GM12892 (cell line): ENCODE measurements at places on chromosomes 1 and 21.
A peak's percentile ranks its signal among the peaks of the same experiment; 100 is the strongest.

DNA sequence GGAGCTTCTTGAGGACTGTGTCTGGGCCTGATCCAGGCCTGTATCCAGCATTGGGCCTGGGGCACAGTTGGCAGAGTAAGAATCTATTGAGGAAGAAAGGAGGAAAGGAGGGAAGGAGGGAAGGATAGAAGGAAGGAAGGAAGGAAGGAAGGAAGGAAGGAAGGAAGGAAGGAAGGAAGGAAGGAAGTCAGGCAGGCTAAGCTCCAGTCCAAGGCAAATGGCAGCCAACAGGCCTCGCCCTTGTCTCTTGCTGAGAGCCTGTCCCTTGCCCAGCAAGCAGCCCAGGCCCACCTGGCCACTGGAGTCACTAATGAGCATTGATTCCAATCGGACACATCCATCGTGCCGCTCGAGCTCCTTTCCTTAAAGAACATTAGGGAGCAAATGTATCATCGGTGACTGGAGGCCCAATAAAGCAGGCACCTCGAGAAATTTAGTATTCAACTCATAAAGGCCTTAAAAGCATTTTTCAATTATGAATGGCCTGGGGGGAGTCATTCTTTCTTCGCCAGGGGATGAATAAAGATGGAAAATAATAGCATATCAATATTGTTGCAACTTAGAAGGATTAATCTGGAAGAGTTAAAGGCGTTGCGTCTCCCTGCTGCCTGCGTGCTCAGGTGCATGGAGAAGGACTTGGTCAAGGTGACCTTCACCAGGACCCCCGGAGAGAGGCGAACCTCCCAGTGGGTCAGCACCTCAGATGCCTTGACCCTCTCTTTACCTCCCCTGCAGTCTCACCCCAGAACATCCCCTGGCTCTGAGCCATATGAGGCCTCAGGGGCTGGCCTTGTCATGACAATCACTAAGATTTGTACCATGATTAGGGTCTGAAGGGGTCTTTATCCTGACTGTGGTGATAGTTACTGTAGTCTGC is 144.5 kb upstream of the RUNX3 start:
- no peak for DNase-seq

- DNase-seq: no peak
Measured at GRCh38 chr1:208387908-208388811, 144.0 kb upstream of the PLXNA2 start.

- DNase-seq: no peak
Measured at GRCh38 chr21:18499761-18500376, 96.3 kb upstream of the TMPRSS15 start.

- DNase-seq: no peak
Measured at GRCh38 chr1:214124281-214124805, 136.6 kb downstream of the PROX1 start.

- DNase-seq: no peak
Measured at GRCh38 chr1:208523007-208523406, 278.8 kb upstream of the PLXNA2 start.

DNA sequence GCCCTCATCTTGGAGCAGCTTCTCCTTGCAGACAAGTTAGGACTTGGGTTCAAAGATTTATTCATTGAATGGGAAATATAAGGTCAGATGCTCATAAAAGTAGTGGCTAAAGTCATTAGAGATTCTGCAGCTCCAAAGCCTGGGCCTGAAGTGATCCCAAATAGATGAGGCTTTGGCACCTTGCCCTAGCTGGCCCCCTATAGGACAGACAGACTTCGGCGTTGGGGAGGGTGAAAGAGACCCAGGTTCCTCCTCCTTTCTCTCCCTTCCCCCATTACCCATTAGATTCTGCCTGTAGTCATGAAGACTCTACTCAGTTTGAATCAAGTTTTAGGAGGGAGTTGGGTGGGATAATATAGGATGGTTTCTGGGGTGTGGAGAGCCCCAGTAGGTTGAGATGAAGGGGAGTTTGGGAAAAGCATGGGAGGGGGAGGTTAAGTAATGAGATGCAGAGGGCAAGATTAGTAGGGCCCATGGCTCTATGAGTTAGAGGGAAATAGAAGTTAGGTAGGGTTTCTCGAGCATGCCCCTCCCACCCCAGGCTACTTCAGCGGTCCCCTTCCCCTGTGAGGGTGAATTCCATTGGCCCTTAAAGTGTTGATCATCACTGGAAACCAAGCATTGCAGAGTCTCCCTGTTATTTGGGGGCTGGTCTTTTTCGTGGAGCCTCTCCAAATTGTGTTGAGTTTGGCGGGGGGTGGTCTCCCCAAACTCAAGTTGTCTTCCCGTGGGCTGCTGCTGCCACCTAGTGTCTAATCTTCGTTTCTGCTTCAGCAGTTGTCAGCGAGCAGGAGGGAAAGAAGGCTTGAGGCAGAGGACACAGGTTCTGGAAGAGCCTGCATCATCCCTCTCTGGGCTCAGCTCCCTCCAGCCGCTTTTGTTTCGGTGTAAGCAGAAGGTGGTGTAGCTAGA is 2.1 kb upstream of the AHDC1 start:
- no peak for DNase-seq

DNA sequence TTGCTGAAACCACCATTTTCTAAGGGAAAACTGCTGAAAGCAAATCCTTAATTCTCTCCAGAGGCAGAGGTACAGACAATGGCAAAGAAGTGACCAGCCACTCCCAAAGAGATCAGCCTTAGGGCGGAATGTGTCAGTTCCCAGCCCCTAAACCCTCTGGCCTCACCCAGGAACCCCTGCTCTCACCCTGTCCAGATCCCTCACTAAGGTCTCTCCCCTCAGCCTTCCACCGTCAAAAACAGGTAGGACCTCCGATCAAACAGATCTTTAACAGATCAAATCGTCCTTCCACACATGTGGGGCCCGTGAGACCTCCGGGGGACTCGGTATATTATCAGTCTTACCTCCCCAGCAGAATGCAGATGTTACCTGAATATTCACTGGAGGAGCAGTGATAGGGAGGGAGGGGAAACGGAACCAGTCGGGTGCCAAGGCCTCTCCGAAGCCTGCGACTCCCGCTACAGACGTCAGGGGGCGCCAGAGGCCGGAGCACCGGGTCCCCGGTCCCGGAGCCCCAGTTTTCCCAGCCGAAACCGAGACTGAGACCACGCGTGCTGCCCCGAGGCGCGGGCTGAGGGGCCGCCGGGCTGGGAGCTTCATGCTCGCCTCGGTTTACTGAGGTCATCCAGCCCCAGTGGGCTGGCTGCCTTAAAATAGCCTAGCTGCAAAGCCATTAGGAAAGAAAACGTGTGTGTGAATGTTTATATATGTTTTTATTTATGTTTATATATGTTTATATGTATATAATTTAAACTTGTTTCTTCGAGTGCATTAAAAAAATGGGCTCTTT is 23.6 kb downstream of the GPA33 start:
- peak; percentile 82 for DNase-seq

DNA sequence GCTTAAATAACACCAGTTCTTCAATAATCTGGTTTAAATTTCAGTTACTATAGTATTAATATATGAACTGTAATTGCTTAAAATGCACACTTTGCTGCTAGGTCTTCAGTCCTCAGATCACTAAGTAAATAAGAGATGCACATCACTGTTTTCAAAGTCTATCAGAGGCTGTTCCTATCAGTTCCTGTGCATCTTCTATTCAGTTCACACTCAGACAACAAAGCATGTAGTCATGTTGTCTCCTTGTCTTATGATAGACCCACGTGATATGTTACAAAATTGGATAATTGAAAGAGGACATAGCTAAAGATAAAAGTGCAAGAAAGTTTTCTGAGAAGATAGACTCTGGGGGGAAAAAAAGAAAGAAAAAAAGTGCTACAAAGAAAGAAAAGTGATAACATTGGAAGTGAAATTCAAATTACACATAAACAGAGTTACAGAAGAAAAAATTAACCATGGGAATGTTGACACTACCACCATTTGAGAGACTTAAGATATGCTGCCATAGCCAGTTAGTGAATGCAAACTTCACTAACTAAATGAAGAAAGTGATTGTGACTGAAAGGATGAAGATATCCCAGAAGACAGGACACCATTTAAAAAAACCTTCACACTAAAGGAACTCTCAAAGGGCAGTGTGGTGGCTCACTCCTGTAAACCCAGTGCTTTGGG is 33.9 kb upstream of the TSNAX start:
- DNase-seq: no peak

DNA sequence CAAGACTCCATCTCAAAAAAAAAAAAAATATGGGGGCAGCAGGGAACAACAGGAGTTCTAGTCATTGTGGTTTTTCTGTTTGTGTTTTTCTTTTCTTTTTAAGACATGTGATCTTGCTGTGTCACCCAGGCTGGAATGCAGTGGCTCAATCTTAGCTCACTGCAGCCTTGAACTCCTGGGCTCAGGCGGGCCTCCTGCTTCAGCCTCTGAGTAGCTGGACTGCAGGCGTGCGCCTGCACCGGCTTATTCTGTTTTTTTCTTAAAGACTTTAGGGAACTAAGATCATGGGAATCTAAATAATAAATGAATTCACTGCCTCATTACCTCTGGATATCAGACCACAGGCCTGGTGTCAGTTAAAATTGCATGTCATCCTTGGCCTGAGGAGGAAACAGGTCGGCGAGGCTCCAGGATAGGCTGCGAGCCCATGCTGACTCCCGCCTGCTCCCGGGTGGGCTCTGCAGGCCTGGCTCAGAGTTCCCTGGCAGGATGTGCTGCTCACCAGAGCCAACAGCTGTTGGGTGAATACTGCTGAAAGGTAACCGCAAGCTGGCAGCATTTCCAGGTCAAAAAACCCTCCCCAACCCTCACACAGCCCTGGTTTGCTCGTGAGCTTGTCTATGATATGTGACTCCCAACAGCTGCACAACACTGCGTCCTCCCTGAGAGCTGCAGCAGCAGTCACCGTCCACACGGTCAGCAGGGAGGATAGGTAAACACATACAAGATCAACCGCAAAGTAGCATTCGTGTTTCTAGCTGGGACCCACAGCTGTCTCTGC is 58.1 kb downstream of the SCCPDH start:
- DNase-seq: no peak

DNA sequence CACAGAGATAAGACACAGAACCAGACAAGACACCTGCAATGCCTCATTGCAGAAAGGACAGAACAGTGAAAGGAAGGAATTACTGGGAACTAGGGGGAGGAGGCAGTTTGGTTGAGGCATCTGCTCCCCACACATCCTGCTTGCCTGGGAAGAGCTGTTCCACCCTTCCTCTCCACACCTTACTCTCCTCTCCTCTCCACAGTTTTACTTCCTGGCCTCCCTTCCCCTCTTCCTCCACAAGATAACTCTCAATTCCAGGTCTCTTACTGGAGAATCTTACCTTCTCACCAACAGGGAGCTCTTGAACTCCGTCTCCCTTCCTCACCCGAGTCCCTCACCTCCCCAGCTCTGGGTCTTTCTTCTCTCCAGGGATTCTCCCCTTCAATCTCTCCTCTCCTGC is 2.1 kb downstream of the ELOVL1 start:
- no peak for DNase-seq

DNA sequence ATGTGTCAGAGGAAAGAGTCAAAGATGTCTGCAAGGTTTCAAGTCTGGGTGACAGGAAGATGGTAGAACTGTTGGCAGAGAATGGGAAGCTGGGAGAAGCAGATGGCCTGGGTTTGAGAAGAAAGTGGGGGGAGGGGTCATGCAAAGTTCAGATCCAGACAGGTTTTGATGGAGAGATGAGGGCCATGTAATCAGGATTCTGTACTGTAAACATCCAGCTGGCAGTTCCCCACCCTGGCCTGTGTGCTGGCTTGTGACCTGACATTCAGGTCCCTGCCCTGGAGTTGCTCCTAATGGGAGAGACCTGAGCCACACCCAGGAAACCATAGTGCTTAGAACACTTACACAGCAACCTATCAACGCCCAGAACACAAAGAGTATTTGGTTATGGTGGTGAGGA is 15.6 kb upstream of the ETV3 start:
- no peak for DNase-seq

GRCh38 chr1:42231253-42231652 is 66.7 kb upstream of the GUCA2A start:
- no peak for DNase-seq

GRCh38 chr1:160090760-160091159 is 7.7 kb downstream of the IGSF8 start:
- DNase-seq: no peak

GRCh38 chr1:56411484-56412180 is 167.7 kb downstream of the PLPP3 start:
- DNase-seq: no peak

- no peak for DNase-seq
Measured at GRCh38 chr1:238826891-238827290, 559.5 kb upstream of the CHRM3 start.

- DNase-seq: no peak
Measured at GRCh38 chr1:100266741-100267140, 725 bp downstream of the RTCA start.

- DNase-seq: no peak
Measured at GRCh38 chr1:6578624-6579373, 995 bp upstream of the ZBTB48 start.

DNA sequence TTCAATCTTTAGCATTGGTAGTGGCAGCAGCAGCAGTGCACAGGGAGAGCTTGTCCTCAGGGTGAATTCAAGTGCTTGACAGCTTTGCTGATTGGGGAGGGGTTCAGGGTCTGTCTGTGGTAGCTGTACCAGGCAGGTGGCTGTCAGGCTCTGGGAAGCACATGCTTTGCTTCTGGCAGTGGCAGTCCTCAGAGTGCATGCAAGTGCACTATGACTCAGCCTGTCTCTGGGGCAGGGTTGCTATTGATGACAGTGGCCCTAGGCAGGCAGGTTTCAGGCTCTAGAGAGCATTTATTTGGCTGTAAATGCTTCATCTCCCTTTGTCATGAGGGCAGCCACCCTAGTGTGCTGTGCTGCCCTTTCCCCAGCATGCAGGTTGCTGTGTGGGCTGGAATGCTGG is 251.9 kb upstream of the LRRC7 start:
- DNase-seq: no peak

- DNase-seq: no peak
Measured at GRCh38 chr1:230754796-230755195, 7.6 kb downstream of the CAPN9 start.

DNA sequence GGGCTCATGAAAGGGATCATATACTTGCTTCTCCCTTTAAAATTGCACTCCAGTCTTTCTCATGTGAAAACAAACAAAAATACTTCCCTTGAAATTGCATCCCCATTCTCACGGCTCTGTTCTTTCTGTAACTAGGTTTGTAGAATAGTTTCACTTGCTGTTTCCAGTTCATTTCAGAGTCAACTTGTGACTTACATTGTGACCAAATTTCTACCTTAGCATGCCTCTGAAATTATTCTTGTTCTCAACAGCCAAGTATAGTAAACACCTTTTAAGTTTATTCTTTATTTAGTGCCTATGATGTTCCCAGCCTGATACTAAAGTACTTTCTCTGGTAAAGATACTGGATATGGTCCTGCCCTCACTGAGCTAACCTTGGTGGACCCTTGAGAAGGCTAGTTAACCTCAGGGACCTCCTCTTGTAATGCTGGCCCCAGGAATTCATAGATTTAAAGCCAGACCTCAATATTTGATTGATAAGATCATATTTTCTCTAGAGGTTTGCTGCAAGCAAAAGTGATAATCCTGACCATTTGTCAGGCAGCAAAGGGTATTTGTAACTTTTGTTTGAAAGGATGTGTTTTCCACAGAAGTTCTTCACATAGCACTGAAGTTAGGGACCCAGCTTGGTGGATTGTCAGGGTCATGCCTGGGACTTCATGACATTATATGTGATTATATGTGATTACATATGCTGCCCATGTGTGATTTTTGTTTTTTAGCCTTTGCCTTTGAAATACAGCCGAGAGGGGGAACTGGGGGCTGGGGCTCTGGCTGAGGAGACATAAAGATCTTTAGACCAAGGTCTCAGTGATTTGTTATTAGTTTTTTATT is 29.6 kb downstream of the VANGL2 start:
- no peak for DNase-seq

GRCh38 chr1:231779081-231779480 is 152.5 kb downstream of the DISC1 start:
- DNase-seq: no peak

- no peak for DNase-seq
Measured at GRCh38 chr1:228465571-228466146, 21.5 kb upstream of the RNF187 start.

- no peak for DNase-seq
Measured at GRCh38 chr1:202923533-202923932, 3.5 kb downstream of the KLHL12 start.
